ENCODE measurements at places on chromosomes 3 and 15. TPM values are rescaled to one million over a fixed set of nuclear protein-coding genes. Genes with fewer than 3 reads are reported as not detected.

- no peak for DNase-seq
These were observed 15.8 kb upstream of the RFTN1 start for GRCh38 chr3:16529264-16529663.

GRCh38 chr3:172987273-172987672 is 153.8 kb downstream of the SPATA16 start:
- no peak for DNase-seq

DNA sequence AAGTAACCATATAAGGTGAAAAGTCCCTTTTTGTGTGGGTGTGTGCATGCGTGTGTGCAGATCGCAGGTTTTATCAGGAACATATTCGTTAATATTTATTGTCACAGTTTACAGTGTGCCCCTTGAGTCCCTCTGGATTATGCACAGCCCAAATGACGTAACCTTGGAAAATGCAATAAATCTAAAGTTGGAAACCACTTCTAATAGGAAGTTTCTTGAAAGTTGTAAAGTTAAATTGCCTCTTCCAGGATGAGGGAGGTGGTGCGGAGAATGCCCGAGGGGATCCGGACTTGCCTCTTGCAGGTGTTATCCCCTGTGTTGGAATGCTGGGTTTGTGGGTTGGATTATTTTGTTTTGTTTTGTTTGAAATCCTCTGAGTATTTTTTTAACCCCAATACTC is 143.3 kb downstream of the CMSS1 start:
- no peak for DNase-seq

DNA sequence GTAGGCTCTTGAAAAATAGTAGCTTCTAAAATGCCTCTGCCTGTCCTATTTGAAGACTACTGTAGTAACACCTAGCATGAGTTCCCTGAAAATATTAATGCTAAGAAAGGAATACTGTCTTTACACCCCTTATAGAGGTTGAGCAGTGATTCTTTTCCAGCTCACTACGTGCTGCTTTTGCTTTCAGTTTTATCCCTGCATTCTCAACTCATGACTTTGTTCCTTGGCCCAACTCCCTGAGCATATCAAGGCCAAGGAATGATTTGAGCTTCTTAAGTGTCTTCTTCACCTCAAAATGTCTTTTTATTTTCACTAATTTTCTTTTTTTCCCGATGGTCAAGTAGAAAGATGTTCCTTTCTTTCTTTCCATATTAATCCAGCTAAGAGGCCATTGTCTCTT is 16.5 kb upstream of the P2RY13 start:
- no peak for DNase-seq

GRCh38 chr3:79056498-79056897 is 711.3 kb downstream of the ROBO1 start:
- no peak for DNase-seq

- DNase-seq, result peak; percentile 70
These were observed 19.5 kb upstream of the SNRPA1 start for GRCh38 chr15:101314336-101315125.

GRCh38 chr3:131067983-131068382 is 41.3 kb downstream of the NEK11 start:
- DNase-seq, result no peak

Gene TRH
- 0.22 TPM for total RNA-seq

All from spleen (tissue), 13 donors.